Activated naive CD8-positive, alpha-beta T cell treated with anti-CD3 and anti-CD28 coated beads for 36 hours (primary cell): ENCODE measurements at places on chromosomes 1 and 21. TPM values are rescaled to one million over a fixed set of nuclear protein-coding genes. Genes with fewer than 3 reads are reported as not detected.

Gene KIAA0040
- total RNA-seq: 27.6 TPM

Gene NECTIN4
- 0.16 TPM for total RNA-seq

GRCh38 chr1:20702416-20702815 is 15.4 kb downstream of the KIF17 start:
- no peak for DNase-seq

GRCh38 chr1:184838504-184838951 is 83.9 kb upstream of the EDEM3 start:
- DNase-seq: no peak

- DNase-seq: no peak
These were observed 5.4 kb downstream of the UBR4 start for GRCh38 chr1:19204446-19205266.
